ENCODE measurements at places on chromosomes 3 and 15.

- no peak for DNase-seq
Measured at GRCh38 chr3:65886391-65886790, 152.3 kb downstream of the MAGI1 start.

GRCh38 chr15:42193383-42193782 lies 14.7 kb downstream of the VPS39 start:
- no peak for DNase-seq

DNA sequence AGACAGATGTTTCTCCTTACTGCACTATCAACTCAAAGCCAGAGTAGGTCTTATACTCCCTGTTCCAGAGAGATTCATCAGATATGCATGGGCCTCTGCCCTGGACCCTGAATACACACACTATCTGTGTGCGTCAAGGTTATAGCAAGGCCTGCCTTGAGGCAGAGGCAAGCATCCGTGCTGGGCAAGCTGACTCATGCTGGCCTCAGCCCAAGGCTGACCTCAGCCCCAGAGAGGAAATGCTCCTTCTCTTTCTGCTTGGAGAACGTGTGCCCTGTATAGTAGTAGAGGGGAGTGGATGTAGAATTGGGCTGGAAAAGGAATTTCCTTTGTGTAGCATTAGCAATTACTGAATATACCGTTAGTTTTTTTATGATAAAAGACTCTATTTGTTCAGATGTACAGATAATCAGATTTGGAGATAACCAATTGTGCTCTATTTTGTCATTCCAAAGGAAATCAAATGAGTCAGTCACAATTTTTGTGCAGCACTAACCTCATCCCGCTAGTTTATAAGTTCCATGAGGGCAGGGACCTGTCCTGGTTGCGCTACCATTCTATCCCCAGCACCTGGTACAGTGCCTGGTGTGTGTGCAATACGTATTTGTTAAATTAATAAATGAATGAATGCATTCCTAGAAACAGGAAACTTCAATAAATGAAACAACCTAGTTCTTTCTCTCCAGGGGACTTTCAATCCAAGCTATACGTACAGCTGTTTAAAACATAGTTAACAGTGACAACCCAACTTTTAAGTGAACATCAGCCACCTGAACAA lies 13.3 kb upstream of the PAQR9 start:
- peak; percentile 70 for DNase-seq

- DNase-seq, result peak; percentile 11
Measured at GRCh38 chr3:17151598-17152373, 267.0 kb downstream of the PLCL2 start.

DNA sequence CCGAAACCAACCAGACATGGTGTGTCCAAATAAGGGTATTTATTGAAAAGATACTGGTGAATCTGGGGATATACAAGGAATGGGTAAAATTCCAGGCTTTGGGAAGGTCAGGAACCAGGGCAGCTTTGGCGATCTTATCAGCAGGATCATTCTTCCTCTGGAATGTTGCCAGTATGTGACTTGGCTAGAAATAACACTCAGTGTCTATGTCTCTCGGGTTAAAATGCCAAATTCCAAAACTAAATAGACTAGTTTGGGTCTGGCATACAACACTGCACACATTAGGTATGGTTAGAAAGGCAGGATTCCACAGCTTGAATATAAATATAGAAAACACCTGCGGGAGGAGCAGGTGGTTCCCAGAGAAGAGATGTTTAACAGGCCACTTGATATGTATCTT lies 220.2 kb upstream of the CD96 start:
- no peak for DNase-seq

- DNase-seq, result no peak
Measured at GRCh38 chr15:44727485-44728231, 8.7 kb upstream of the TRIM69 start.

GRCh38 chr3:17315897-17316296 lies 426.5 kb downstream of the TBC1D5 start:
- no peak for DNase-seq

- DNase-seq, result no peak
Measured at GRCh38 chr3:151446002-151446340, 14.9 kb downstream of the IGSF10 start.

DNA sequence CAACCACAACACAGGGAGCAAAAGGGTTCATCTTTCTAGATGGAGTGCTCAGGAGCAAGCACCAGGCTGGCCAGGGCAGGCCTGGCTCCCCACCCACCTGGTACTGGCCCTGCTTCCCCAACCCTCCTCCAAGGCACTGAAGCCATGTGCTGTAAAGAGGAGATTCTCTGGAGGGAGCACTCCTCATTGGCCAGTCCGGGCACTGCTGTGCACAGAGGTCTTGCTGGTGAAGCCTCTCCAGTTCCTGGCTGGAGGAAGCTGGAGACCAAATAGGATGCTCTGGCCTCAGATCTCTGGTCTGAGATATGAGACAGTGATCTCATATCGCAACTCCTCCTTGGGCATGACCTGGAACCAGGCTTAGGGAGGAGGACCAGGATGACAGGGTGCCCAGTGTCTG lies 7.7 kb upstream of the SEMA3F start:
- no peak for DNase-seq

DNA sequence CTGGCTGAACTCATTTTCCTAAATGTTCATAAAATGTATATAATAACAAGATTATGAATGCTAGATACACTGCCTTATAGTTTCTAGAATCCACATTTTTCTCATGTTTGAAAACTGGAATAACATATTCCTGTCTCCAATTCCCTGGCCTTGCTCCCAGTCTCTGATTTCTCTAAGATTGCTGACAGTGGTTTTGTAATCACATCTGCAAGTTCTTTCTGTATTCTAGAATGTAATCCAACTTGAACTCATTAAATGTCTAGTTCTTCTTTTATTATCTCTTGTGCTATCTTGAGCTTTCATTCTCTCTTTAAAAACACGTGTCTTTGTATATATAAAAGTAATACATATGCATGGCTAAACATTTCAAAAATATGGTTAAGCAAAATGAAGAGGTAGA lies 215.2 kb upstream of the ADAMTS9 start:
- no peak for DNase-seq

DNA sequence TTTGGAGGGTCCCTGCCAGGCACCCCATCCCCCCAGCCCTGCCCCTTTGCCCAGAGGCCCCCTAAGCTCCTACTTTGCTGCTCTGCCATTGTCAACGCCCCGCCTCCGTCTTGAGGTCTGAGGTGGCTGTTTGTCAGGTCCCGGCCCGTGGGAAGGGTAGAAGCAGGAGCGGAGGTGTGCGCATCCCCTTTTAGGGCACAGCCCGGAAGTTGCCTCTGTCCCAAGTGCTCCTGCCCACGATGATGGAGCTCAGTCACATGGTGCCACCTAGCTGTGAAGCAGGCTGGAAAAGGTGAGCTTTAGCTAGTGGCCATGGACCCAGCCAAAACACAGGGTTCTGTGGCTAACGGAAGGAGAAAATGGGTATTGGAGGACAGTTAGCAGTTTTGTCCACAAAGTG lies 28.5 kb upstream of the LCTL start:
- no peak for DNase-seq

All from GOT3 (cell line).